ENCODE measurements at places on chromosomes 4 and X.

DNA sequence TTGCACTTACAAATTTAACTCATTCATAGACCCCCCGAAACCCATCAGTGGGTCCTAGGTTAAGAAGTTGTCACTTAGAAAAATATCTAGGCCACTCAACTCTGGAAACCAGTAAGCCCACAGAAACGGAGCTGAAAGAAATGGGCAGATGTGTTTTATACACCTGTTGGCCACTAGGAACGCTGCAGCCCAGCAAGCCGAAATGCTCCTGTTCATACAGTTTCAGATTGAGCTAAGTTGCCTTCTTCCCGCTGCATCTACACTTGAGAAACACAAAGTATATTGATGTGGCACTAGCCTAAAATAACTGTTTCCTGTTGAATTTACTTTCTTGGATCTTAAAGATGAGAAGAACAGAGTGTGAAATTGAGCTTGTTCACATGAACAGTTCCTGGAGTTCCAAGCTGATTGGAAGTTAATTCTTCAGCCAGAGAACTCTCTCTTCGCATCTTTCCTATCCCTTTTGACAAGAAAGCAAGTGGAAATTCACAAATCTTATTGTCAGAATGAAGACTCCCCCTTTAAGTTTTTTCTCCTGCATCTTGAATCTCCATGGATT, 174.1 kb downstream of the RBMX2 start:
- peak; percentile 45 for DNase-seq

DNA sequence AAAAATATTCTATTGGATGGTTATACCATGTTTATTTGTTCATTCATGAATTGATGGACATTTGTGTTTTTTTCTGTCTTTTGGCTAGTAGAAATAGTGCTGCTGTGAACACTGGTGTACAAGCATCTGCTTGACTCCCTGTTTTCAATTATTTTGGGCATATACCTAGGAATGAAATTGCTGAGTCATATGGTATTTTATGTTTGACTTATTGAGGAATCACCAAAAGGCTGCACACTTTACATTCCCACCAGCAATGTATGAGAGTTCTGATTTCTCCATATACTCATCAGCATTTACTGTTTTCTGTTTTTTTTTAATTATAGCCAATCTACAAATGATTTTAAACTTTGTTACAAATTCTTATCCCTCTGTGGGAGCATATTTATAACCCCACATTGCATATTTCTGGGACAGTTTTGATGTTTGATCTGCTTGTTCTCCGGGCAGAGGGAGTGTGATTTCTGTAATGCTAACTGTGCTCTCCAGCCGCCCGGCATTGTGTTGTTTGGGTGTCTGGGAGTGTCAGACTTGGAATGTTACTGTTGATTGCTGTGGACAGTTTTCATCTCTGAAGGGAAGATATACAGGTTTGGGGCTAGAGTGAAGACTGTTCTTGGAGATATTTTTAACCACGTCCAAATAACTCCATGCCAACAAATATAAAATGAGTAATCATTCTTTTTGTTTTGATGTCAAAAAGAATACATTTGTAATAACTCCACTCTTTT, 60.5 kb upstream of the PGRMC2 start:
- DNase-seq: no peak

DNA sequence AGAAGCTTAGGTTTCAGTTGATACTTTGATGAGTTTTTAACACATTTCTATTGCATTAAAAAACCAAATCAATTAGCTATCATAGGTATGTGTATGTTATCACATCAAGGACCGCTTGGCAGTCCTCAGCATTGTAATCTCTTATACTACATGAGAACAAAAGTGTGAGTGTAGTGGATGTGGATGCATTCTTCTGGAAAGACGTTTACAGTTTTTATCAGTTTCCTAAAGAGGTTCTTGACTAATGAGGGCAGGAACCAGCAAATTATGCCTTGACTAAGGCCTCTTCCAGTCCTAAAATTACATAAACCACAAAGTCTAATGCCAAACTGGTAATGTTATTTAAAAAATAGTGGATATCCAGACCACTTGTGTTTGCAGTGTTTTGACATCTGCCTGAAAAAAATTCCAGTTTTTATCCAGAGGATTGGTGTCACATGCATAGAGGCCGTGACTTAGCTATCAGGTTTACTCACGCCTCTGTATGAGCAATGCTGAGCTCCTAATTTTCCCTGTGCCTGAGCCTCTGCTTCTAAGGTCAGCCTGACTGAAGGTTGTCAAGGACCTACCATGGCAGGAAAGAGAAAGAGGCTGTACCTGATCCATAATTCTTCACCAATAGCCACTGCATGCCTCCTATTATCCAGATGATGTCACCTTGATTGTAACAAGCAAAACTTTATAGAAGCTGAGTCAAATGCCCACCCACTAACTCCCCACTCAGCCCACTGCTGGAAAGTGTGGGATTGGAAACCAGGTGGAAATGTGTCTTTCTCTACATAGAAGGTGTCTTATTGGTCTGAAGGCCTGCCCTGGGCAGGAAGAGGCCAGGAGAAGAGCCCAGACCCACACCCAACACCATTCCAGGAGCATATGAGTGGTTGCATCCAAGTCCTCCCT, 68.7 kb downstream of the ENPP6 start:
- no peak for DNase-seq

DNA sequence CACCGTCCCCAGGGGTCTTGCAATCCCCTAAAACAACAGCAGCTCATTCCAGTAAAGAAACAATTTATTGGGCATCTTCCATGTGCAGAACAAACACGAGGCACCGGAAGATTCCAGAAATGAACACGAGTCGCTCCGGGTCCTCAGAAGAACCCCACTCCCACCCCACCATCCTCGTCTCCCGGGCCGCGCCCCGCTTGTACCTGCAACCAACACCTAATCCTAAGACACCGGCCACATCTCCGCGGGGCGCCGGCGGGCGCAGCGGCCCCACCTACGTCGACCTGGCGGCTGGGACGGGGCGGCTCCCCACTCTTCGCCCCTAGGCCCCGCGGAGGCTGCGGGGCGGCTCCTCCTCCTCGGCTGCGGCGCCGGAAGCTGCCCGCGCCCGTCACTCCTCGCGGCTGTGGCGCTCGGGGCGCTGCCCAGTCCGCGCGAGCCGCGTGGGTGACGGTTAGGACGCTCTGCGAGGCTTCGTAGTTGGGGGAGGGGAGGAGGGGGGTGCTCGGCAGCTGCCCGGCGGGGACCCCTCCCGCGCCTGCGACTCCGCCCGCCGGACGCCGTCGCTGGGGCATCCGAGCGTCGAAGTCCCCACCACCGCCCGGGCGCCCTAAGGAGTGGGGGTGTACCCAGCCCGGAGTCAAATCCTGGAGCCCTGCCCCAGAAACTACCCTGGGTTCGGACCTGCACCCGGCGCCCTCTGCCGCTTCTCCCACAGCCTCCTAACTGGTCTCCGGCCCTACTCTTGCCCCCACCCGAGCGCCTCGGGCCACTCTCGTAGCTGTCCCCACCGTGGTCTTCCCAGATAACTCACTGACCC, at the start of gene CCDC158:
Gene CCDC158, minus strand, starts transcription at position 380 of the 820 bp plus-strand sequence. CDS start 17,934 bp downstream, outside the sequence.
- DNase-seq: no peak

DNA sequence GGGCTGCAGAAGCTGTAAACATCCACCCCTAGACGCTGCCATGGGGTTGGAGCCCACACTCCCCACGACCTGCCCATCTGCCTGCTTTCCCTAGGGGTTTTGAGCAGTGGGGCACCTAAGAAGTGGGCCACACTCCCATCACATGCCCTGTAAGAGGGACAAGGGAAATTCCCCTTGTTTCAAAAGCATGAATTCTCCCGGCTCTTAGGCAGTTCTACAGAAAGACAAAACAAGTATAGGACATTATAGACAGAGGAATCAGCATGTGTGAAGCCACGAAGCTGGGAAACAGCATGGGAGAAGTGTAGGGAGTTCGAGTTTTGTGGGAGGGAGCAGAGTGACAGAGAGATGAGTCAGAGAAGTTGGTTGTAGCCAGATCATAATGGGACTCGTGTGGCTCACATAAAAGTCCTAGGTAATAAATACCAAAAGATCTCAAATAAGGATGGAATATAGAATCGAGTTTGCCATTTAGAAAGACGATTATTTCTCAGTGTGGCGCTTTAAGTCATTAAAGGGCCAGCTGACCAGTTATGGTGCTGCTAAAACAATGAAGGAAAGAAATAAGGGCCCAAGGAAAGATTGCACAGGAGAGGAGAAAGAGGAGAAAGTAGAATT, 23.9 kb downstream of the APOO start:
- DNase-seq: no peak

- no peak for DNase-seq
Observed at GRCh38 chr4:141702472-141703182, 66.2 kb downstream of the IL15 start.

GRCh38 chrX:17680732-17681413, 56.4 kb upstream of the SCML1 start:
- DNase-seq: peak; percentile 21

DNA sequence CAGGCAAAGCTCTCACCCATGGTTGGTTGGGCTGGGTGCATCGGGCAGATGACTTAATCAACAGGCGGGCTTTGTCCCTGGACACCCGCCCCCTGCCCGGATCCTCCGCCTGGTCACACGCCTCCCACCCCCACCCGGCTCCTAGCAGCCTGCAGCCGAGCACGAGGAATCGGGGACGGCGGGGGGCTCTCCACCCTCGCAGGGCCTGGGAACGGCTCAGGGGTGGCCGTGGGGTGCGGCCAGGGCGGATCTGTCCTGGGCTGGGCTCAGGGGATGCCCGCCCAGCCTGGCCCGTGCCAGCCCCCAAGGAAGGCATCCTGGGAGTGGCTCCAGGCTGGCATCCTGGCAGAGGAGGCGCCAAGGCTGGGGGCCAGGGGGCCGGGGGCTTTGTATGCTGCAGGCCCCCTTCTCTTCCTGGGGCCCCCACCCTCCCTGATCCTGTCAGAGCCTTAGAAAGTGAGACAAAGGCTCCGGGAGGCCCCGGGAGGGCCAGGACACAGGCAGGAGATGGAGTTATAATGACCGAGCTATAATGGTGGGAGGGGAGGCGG, 32.5 kb upstream of the FGFR3 start:
- no peak for DNase-seq

- DNase-seq: no peak
Observed at GRCh38 chr4:101348367-101348827, 1.1 kb upstream of the PPP3CA start.

GRCh38 chr4:137711502-137711901, 179.2 kb upstream of the PCDH18 start:
- no peak for DNase-seq
